Activated CD4-positive, alpha-beta T cell treated with anti-CD3 and anti-CD28 coated beads, Interleukin-2, Interleukin-4, amounts not matched to agents 100 ng/mL and 50 ng/mL, durations not matched to agents 16 hours and 8 hours (primary cell): ENCODE measurements at places on chromosomes 11 and 22.

- DNase-seq: no peak
These were observed 526.2 kb downstream of the TBC1D22A start for GRCh38 chr22:47288680-47289079.

GRCh38 chr11:117872420-117872961 is 4.0 kb downstream of the FXYD6 start:
- DNase-seq: no peak

DNA sequence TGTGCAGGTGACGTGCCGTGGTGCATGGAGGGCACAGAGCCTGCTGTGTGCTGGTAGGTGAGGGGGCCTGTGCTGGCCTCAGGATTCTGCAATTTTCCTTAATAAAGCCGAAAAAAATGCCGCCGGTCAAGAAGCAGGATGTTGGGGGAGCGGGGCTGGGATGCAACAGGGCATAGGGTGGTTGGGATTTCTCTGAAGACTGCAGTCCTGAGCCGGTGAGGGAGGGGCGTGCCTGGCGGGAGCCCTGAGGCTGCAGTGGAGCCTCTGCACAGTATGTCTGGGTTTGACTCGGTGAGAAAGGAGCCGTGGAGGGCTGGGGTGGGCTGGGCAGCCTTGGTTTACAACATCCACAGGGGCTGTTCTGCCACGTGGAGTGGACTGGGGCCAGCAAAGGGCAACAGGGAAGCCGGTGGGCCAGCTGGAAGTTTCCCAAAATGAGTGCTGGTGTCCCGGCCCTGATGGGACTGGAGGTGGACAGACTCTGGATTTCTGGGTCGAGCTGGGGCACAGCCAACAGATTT is 1.3 kb downstream of the CDHR5 start:
- DNase-seq: no peak

- DNase-seq: no peak
These were observed 5.9 kb downstream of the RNH1 start for GRCh38 chr11:501001-501682.

GRCh38 chr11:128242451-128242850 is 344.9 kb downstream of the ETS1 start:
- no peak for DNase-seq

- no peak for DNase-seq
These were observed 24.9 kb upstream of the GRAMD1B start for GRCh38 chr11:123405123-123405592.

DNA sequence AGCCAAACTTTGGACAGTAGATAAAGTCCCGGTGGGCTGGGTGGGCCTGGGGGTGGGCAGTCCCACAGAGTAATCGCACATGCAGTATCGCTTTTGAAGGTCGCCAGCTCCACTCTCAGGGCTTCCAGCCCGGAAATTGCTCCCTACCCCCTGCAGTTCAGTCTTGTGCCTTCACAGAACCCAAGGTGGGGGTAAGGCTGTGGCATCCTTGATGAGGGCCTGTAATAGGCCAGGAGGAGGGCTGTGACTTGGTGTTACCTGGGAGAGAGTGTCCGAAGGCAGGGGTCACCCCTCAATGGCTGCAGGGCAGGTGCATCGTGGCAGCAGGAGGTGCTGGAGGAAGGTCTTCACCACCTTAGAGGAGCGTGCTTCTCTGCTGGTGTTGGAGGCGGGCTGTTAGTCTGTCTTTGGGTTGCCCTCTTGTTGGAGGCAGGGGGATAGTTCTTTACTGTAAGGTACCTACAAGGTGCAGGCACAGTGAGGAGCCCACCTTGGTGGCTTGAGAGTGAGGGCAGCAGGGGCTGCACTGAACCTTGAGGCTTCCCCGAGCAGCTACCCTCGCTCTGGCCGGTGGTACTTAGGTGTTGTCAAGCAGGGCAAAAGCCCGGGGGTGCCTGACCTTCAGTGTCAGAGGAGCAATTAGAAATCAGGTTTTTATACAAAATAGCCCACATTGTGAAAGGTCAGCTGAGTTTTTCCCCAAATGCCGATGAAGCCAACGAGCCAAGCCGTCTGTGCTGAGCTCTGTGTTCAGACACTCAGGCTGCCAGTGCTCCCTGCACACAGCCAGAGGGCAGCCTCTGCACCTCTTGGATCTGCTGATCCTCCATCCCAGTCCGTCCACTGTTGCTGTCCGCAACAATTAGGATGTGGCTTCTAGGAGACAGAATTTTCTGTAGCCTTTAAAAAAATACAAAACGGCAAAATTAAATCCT is 21.9 kb downstream of the SAMM50 start:
- DNase-seq: no peak

- DNase-seq: peak; percentile 43
These were observed 1.8 kb downstream of the SIK3 start for GRCh38 chr11:117096201-117096991.

- DNase-seq: no peak
These were observed 33.5 kb upstream of the BAIAP2L2 start for GRCh38 chr22:38144025-38144405.

DNA sequence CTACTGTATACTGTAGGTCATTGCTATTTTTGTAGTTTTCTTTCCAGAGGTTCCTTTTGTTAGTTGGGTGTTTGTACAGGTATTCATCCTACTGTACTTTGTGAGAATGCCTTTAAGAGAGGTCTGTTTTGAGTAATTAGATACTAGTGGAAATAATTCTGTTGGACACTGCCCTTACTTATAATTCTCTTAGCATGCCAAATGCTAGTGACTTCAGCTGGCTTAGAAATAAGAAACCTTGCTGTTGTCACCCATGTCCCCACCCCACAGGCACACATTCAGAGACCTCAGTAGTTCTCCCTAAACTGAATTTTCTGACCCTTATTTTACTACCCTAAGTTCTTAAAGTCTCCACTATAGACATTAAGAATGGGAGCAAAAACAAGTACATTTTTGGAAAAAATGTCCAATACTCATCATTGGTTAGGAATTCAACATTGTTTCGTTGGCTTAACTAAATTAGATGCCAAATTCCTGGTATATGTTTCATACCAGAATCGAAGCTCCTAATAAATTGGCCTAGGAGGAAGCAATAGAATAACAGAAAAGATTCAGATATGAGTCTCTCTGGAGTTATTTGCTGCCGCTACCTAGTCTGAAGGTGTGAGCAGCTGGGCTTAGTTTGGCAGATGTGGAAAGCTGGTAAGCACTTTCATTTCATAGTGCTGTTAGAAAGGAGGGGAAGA is 28.4 kb downstream of the ZNF143 start:
- DNase-seq: no peak

GRCh38 chr11:773425-773824 is 3.9 kb downstream of the GATD1 start:
- DNase-seq: no peak

DNA sequence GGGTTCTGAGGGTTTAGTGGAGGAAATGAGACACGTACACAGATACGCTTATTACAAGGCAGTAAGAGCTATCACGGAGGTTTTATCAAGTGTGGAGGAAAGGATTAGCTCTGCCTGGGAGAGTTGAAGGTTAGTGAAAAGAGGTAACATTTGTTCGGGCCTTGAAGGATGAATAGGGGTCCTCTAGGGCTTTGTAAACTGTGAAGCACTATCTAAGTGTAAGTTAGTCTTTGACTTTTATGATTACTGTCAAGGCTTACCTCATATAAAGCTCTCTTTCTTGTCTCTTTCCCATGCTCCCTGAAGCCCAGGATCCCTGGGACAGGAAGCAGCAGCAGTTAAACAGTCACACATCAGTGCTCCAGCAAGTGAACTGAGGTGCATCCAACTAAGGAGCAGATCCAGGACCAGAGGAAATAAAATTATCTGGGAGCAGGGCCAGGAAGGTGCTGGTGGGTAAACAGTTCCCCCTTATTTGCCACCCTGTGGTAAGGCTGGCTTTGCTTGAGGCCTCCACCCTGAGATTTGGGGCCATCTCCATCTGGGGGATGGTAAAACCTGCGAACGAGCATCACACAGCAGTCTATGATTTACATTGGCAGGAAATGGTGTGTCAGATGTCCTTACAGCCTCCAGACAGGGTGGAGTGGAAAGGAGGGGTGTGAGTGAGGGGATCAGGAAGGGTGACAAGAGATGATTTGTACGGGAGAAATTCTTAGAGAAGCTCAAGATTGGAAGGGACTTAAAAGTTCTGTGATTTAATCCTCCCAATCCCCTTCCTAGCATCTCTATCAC is 27.2 kb downstream of the GVQW3 start:
- no peak for DNase-seq

- DNase-seq: no peak
These were observed 45.4 kb upstream of the ATXN10 start for GRCh38 chr22:45626198-45626651.

- no peak for DNase-seq
These were observed 47.7 kb downstream of the AMOTL1 start for GRCh38 chr11:94815705-94816344.

DNA sequence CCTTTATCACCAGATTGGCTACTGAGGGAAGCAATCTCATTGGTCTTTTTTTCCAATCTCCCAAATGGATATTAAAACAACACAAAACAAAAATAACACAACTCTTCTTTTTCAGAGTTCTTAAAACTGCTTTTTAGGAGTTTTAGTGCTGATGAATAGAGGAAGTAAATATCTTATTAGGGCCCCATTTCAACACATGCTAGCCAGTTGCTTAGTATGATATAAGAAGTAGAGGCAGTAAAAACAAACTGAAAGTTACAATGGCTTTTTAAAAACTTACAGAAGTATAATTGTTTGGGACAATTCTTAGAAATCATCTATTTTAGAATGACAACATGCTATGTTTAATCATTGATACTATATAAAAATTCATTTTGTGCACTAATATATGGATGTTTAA is 3.4 kb downstream of the C11orf71 start:
- no peak for DNase-seq

- DNase-seq: no peak
These were observed 364.0 kb upstream of the FAT3 start for GRCh38 chr11:91860661-91861060.

- DNase-seq: no peak
These were observed 760 bp upstream of the CELSR1 start for GRCh38 chr22:46537946-46538813.

GRCh38 chr11:428295-428694 is 13.5 kb upstream of the SIGIRR start:
- no peak for DNase-seq

DNA sequence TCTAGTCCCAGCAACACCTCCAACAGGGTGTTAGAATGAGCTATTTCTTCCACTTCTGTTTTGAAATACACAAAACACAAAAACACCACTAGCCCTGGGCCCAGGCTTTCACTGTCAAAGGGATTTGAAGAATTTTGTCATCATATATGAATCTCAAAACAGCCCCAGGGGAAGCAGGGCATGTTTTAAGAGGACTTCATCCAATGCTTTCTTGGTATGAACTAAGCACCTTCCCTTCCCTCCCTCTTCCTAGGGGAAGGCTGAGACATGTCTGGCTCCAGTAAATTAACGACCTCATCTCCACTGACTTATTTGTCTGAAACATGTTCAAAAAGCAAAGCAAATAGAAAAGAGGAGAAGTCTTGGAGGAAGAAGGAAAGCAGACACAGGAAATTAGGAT is 75.7 kb upstream of the INCENP start:
- no peak for DNase-seq

- DNase-seq: no peak
These were observed 78.9 kb upstream of the CRYBB3 start for GRCh38 chr22:25120761-25121212.

DNA sequence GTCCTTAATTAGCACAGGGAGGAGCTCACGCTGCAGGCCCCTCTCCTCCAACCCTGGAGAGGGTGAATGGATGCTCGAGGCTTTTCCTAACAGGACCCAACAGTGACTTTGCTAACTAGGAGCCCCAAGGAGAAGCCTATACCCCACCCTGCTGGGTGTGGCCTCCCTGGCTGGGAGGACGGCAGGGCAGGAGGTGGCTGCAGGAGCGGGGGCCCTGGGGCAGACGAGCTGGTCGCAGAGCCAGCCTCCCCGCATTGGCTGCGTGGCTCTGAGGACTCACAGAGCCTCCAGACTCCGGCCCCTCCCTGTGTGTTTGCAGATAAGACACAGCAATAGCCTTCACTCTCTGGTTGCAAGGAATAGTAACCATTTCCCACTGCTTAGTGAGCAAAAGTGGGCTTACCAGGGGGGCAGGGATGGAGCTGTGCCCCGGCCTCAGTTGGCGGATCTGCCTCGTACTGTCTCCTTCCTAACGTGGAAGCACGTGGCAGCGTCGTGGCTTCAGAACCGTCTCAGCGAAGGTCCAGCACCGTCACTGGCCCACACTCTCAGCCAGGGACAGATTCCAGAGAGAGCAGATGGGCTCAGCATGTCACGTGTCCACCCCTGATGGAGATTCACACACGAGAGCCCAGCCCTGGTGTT is 1087.5 kb downstream of the BRD1 start:
- no peak for DNase-seq

DNA sequence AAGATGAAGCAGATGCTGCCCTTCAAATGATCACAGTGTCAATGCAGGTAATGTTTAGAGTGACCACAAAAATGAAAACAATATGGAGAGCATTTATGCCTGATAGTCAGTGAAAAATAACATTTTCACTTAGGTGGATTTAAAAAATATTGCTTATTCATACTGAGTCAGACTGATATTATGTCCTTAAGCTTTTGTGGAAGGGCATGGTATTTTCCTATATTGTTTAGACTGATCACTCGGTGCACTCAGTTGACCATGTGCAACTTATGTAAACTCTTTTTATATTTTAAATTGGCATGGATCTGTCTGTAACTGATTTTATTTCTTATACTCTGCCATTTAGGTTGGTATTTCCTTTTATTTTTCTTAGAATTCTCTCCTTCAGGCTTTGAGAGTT is 106.6 kb downstream of the DYNC2H1 start:
- DNase-seq: no peak

DNA sequence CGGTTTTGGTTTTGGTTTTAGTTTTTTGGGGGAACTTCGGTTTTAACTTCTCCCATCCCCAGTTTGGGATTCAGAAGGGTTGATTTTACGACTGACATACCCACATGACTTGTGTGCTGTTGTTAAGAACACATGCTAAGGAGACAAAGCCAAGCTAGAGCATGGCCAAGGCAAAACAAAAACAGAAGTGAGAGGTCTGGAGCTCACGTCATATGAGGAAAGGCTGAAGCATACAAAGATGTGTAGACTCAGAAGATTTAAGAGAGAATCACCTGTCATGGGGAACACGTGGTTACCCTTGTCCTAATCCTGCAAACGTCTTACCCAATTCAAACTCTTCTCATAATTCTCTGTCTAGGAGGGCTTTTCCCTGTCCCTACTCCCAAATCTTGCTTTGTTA is 465.0 kb downstream of the FAM181B start:
- no peak for DNase-seq

DNA sequence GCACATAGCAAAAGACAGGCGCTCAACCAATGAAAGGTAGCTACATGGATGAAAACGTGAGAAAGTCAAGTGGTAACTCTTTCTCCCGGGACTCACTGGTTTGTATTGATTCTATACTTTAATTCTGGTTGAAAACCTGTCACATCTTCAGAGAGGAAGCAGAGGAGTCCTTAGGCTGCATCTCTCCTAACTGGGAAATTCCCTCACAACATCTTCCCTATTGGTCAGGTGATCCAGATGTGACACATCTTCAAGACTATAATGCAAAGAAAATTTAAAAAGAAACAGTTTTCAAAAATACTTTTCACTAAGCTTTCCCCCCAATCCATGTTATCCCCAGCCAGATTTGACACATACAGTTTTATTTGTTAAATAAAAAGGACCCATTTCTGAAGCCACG is 62.7 kb upstream of the RCN1 start:
- no peak for DNase-seq

GRCh38 chr11:68549789-68550484 is 89.4 kb downstream of the PPP6R3 start:
- no peak for DNase-seq

GRCh38 chr22:42769574-42770447 is 49.1 kb upstream of the A4GALT start:
- no peak for DNase-seq

- DNase-seq: no peak
These were observed at the start of gene GPR83 for GRCh38 chr11:94400839-94401772. Gene GPR83, minus strand, starts transcription at chr11:94401419. Its CDS starts 172 bp downstream, at chr11:94401247.
